Osteocyte (in vitro differentiated cells): ENCODE measurements at places on chromosomes 4 and X.

DNA sequence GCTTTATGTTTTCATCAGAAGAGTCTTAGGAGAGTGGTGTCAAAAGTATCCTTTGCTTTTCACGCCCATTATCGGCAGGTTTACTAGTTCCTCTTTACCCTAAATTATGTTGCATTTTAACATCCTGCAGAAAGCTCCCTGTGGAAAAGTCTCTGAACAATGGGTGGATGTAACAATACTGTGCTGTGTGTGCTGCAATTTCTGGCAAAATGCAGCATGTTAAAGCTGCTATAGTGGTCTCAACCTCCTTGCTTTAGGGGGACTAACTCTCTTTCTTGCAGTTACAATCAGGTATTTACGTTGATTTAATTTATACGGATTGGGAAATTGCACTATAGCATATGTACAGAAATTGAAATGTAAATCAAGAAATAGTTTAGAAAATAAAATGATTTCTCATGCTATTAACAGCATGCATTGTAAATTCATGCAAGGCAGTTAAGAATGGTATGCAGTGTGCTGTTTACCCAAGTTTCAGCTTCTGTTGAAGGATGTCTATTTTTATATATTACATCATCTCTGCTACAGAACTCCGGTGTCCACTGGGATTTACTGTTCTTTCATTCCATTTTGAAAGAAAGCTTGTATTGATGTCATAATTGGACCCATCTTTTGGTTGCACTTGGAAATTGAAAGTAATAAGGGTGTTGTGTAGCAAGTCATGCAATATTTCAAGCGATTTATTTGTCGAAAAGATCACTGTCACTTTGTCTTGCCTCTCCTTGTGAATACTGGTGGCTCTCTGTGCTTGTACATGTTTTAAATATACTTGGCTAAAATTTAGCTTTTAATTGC, 145.7 kb downstream of the RAPGEF2 start:
- no peak for DNase-seq

GRCh38 chrX:37754516-37754915, 25.3 kb upstream of the CYBB start:
- no peak for DNase-seq

DNA sequence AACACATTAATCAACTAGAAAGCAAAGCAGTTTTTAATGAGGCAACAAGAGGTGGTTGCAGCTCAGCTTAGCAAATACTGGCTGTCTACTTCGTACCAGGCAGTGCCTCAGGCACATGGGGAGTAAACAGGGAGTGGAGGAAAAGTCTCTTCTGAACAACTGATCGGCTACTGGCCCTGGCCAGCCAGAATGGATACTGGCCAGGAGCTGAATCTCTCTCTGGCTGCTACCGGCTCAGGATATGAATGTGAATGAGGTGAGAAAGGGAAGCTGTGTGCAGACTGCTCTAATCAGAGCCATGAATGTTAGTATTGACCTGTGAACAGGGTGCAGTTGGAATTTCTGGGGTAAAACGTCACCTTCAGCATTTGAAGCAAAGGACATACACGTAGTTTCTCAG, 77.3 kb downstream of the STK32B start:
- DNase-seq, result no peak

DNA sequence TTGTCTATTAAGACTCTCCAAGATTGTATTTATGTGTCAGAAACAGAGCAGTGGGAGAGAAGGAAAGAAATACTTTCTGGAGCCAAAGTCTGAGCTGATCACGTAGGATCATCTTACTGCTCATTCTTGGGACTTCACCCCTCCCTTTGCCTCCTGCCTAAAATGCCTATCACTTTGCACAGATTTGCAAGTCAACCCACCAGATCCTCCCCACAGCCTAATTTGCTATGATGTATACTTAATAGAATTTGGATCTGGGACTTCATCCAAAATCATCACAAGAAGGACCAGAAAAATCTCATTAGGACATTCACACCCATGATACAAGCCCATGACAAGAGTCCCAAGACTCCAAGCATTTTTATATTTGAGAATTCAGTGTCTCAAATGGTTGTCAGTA, 290.2 kb downstream of the FBXW7 start:
- DNase-seq, result no peak

DNA sequence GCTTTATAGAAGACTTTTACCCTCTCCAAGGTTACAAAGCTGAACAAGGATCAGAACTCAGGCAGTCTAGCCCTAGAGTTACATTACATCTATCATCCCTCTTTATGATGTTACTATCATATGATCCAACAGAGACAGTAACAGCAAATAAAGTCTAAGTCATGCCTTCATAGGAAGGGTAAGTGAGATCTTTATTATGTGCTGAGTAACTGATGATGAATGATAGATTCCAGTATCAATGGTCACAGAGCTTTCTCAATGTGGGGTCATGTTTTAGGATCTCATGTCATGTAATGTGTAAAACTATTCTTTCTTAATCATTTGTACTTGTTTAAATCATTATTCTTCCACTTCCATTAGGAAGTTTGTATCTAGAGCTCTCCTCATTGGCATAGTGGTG, 22.8 kb downstream of the ELOVL6 start:
- DNase-seq, result no peak

- DNase-seq, result no peak
Measured at GRCh38 chr4:87834401-87834800, 1.6 kb downstream of the MEPE start.

GRCh38 chrX:136823175-136823574, 42.4 kb upstream of the ARHGEF6 start:
- DNase-seq, result no peak

- no peak for DNase-seq
Measured at GRCh38 chrX:281166-281999, at the start of gene PLCXD1. TSS of gene PLCXD1 (plus strand) at chrX:281381. CDS start at chrX:284188, 2,807 bp downstream.

- no peak for DNase-seq
Measured at GRCh38 chrX:149516604-149517003, 11.5 kb upstream of the IDS start.

- DNase-seq, result no peak
Measured at GRCh38 chr4:181966104-181966551, 277.1 kb upstream of the TENM3 start.
